Foreskin keratinocyte (primary cell): ENCODE measurements at places on chromosomes 5 and 9. TPM values are rescaled to one million over a fixed set of nuclear protein-coding genes. Genes with fewer than 3 reads are reported as not detected.

DNA sequence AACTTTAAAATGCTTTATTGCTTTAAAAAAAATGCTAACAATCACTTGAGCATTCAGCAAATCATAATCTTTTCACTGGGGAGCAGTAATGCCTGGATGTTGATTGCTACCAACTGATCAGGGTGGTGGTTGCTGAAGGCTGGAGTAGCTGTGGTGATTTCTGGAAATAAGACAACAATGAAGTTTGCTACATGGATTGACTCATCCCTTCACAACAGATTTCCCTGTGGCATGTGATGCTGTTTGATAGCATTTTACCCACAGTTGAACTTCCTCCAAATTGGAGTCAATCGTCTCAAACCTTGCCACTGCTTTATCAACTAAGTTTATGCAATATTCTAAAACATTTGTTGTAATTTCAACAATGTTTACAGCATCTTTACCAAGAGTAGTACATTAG lies 83.3 kb downstream of the MLLT3 start:
- DNase-seq = no peak

- no peak for DNase-seq
These were observed 63.3 kb downstream of the CWC27 start for GRCh38 chr5:64831996-64832395.

- DNase-seq = no peak
These were observed 1.7 kb downstream of the BDP1 start for GRCh38 chr5:71457106-71457505.

DNA sequence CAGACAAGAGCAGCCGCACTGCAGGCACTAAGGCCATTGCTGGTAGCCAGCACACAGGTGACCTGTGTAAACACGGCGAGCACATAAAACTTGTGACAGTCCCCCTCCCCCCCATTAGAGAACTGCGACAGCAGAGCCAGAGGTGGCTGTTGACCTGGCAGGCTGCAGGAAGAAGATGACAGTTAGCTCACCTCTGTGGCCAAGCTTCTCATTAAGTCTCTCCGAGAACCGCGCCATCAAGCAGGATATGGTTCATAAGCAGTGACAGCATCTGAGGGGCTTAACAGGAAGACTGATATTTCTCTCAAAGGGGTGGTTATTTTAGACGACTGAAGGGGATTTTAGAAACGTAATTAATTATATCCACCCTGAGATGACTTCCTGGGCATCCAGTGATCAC lies 5.2 kb downstream of the SURF4 start:
- DNase-seq = no peak

DNA sequence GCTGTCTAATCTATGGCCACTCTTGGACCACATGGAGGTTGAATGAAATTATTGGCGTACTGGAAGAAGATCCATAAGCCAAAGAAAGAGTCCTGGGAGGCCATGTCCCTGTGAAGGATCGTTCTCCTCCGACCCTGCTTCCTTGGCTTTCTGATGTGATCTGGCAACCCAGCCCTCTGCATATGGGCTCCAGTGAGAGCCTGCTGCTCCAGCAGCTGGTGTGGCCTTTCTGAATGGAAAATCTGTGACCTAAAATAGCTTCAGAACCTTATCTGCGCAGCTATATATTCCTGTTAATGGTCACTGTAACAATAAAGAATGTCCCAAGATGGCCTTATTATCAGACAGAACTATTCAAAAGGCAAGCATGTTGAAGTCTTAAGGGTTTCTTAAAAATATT lies 40.2 kb upstream of the PHF2 start:
- DNase-seq = no peak

ORM1 gene
- polyA plus RNA-seq = not detected in 2 replicates

FBN2 gene
- polyA plus RNA-seq = 9.4 and 17.7 TPM in 2 replicates

CCDC152 gene
- 1.2 and 1.8 TPM in 2 replicates for polyA plus RNA-seq
